ENCODE measurements at places on chromosomes 1 and 21.

DNA sequence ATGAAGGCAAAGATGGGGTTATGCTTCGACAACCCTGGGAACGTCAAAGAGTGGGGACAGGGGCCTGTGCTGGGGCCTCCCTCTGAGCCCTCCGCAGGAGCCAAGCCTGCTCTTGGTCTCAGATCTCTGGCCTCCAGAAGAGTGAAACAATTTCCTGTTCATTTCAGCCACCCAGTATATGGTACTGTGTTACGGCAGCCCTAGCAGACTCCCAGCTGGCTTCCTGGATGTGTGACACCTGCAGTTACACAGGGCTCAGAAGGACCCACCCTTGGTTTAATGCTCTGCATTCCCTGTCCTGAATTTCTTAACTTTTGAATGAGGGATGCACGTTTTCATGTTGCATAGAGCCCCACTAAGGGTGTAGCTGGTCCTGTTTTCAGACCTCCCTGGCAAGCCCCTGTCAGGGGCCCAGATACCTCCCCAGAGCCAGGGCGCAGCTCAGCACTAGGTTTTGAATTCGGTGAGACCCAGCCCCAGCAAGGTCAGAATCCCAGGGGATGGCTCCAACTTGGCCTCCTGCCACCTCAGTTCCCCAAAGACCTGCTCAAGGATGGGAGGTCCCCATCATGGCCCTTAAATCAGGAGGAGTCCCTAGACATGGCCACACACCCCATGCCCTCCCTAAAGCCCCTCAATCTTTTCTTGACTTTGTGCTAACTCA is 79.0 kb upstream of the IFFO2 start:
- no peak for DNase-seq

- no peak for DNase-seq
Observed at GRCh38 chr1:213820362-213821149, 167.2 kb upstream of the PROX1 start.

- no peak for DNase-seq
Observed at GRCh38 chr1:22457836-22458235, 6.2 kb downstream of the ZBTB40 start.

DNA sequence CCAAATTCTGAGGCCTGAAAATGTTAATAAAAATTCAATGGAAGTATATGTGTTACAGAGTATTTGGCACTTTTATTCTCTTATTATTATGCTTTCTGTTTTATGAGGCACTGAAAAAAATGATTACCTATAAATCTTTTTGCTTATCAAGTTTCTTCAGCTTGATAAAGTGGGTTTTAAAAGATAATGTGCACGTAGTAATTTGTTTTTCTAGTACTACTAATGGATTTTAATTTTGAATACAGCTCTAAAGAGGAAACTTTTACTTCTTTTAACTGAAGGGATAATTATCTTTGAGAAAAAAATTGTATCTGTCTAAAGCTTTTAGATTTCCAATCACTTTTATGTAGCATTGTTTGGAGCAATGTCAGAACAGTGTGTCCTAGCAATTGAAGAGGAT is 211.4 kb upstream of the L1TD1 start:
- DNase-seq: no peak

DNA sequence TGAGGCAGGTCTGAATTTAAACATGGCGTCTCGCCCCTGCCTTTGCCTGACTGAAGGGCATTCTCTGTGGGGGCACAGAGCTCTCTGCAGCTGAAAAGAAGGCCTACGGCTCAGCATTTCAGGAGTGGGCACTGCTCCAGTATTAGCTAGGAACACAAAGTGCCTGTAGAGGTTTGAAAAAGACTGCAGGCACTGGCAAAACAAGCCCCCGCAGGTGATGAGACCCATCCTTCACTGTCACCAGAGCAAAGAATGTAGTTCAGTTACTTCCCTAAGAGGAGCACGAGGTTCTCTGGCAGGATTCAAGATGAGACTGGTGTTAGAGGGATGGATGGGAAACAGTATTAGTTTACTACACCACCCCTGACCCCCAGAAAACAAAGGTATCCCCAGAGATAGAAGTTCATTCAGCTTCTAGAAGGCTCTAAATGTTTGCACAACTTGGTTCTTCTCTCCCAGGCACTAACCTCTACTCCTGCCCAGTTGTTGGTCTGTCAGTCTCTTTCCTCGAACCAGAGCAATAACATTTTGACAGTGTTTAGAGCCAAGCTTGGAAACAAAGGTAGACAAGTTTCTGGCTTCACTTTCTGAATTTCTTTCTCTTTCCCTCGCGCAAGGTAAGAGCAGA is 101.9 kb upstream of the KCNE2 start:
- DNase-seq: no peak

DNA sequence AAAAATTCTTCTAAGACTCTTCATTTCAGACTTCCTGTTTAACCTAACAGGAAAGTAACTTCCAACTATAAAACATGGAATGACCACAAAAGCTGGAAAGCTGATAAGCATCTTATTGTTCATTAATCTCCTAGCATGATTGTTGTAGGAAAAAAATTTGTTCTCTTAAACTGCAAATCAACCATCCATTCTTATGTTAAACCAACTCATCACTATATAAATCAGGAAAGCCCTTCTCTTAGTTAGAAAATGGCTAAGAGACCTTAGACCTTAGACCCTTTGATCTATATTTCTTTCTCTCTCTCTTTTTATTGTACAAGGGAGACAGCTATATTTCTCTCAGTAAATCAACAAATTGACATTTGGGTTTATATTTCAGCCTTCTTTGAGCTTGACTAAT is 101.4 kb downstream of the UBE2U start:
- DNase-seq: no peak
